Brain microvascular endothelial cell (primary cell): ENCODE measurements at places on chromosomes 3 and 15.

DNA sequence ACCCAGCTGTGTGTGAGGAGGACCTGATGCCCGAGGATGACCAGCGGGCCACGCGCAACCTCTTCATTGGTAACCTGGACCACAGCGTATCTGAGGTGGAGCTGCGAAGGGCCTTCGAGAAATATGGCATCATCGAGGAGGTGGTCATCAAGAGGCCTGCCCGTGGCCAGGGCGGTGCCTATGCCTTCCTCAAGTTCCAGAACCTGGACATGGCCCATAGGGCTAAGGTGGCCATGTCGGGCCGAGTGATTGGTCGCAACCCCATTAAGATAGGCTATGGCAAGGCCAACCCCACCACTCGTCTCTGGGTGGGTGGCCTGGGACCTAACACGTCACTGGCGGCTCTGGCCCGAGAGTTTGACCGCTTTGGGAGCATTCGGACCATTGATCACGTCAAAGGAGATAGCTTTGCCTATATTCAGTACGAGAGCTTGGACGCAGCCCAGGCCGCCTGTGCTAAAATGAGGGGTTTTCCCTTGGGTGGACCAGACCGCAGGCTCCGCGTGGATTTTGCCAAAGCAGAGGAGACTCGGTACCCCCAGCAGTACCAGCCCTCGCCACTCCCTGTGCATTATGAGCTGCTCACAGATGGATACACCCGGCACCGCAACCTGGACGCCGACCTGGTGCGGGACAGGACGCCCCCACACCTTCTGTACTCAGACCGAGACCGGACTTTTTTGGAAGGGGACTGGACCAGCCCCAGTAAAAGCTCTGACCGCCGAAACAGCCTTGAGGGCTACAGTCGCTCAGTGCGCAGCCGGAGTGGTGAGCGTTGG is 1.5 kb downstream of the RBM15B start:
- no peak for DNase-seq

DNA sequence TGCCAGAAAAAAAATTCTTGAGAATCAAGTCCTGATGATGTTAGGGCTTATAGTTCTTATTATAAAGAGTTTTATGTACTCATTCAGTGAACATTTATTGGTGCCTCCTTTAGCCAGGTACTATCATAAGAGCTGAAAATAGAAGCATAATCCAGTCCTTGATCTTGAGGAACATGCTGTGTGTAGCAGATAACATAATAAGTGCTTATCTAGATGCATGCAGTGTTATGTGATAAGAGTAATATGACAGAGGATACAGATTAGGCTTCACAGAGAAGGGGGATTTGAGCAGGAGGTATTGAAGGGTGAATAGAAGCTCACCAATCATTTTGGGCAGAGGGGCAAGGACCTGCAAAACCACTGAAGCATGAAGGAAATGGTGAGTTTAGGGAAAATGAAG is 1.1 kb downstream of the CCR2 start:
- DNase-seq = no peak

DNA sequence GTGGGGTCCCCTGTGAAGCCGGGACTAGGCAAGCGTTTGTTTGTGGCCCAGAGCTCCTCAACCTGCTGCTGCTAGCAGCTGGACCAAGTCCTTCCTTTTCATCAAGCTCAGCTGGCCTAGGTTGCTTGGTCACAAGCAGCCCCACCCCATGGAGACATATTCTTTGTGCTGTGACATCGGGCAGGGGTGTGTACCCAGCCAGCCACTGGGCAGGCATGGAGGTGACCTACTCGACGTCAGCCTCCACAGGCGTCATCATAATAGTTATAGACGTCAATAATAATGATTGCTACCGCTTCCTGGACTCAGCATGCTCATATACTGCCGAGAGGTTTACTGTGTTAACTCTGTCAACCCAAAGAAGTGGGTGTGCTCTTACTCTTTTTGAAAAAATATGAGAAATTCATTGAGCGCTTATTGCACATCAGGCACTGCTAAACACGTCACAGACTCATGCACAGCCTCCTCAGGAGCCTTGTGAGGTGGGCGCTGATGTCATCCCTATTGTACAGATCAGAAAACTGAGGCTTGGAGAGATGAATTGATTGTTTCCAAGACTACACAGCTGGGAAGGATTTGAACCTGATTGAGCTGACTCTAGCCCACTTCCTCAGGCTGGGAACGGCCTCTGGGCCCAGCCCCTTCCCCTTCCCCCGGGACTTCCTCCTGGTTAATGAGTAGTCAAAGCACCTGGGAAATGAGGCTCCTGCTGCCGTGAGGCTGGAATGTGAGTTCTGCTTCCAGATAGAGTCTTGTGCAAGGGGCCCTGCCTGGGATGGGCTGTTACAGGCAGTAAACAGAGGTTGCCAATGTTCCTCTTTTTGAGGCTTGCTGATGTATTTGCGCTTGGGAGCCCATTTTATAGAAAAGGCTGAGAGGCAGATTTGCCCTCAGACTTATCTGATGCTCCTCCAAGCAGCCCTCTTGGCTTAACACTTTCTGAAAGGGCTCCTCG is 16.2 kb downstream of the SLC6A6 start:
- no peak for DNase-seq

DNA sequence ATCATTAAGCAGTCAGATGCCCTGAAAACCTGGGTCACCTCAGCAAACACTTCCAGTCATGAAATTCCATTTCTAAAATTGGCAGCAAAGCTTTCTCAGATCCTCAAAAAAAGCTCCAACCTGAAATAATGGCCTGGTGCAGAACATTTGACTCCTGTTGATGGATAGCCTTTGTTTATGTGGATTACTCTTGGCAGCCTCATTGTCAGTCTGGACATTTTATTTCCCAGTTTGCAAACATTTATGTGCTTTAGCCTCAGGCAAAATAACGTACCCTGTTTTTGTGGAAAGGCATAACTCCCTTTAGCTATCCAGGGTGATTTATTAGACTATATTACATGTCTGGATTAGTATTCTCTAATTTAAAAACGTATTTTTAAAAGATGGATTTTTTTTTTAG is 53.9 kb downstream of the PXYLP1 start:
- DNase-seq = no peak

DNA sequence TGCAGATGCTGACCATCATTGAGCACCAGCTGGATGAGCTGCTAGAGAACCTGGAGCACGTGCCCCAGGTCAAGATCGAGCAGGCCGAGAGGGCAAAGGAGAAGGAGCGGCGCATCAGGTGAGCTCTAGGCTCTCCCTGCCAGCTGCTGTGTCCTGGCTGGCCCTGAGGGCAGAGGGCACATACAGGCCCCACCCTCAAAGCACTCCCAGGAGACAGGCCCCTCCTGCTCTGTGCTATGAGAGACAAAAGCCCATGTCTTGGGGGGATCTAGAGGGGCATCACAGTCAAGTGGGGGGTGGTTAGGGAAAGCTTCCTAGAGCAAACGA is 39.5 kb downstream of the CFAP100 start:
- DNase-seq = no peak

GRCh38 chr3:134590766-134591165 is 60.1 kb downstream of the KY start:
- DNase-seq = no peak

- no peak for DNase-seq
These were observed 2.7 kb downstream of the P3H2 start for GRCh38 chr3:190117981-190118380.

DNA sequence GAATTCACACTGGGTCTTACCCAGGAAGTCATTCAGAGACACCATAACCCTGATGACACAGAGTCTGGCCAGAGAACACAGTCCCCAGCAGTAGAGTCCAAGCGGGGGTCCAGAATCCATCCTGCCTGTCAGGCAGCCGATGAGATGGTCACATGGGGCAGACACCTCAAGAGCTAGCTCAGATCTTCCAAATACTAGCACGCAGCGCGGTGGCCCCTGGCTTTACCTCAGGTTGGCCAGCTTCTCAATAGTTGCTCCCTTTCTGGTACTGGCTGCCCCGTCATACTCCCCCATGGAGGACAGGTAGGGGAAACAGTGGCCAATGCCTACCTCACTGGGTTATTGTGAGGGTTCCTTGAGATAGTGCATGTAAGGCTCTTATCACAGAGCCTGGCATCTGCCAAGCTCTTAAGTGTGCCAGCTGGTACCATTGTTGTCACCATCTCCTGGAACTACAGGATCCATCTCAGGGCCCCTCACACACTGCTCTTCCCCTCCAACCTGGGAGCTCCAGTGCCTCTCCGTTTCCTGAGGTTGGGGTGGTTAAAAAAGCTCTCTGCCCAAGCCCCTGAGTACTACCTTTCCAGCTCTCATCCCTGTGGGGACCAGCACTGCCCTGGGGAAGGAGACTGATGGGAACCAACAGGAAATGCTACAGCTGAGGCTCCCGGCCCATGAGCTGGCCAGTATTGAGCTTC is 3.5 kb upstream of the SLC28A1 start:
- DNase-seq = no peak

- DNase-seq = no peak
These were observed 475.2 kb upstream of the EPHA3 start for GRCh38 chr3:88632226-88632625.

DNA sequence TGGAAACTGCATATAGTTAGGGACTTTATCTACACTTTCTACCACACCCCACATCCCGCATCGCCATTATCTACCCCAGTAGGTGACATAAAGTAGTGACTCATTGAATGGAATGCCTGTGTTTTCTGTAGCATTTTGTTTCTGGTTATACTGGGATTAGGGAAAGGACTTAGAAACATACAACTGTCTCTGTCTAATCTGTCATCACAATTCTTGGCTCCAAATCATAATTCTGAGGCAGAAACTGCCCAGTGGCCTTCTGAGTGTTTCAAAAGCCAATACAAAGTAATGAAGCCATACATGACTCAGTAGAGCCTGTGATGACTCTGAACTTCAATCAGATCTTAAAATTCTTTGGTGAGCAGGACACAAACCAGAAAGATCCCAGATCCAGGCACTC is 115.7 kb upstream of the CHRM5 start:
- DNase-seq = peak; percentile 82

GRCh38 chr3:150079029-150079739 is 108.5 kb upstream of the PFN2 start:
- peak; percentile 94 for DNase-seq

DNA sequence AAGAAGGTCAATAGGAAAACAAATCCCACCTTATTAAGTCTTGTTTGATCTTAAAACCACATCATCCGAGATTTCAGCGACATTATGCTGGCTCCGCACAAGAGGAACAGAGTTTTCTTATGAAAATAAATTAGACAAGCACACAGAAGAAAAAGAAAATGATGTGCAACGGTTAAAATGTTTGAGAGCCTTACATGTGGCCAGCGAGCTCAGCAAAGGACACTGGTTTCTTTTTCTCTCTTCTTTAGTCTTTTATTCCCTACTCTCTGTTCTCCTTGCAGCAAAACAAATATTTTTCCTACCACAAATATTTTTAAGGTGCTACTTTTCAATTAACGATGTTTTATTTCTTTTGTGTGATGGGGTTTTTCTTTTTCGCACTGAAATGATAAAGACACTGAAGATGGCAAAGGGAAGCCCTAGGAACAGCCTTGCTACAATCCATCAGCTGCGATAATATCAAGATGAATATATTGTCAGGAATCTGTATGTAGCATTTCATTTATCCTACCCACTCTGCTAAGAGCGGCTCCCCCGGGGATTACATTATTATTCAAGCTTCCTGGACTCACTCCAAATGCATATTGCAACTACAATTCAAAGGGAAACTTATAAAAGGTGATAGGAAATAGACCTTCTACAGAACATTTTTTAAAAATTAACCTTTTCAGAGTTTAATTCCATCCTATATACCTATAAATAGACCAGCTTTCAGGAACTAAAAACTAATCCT is 72.9 kb downstream of the ANXA2 start:
- no peak for DNase-seq

DNA sequence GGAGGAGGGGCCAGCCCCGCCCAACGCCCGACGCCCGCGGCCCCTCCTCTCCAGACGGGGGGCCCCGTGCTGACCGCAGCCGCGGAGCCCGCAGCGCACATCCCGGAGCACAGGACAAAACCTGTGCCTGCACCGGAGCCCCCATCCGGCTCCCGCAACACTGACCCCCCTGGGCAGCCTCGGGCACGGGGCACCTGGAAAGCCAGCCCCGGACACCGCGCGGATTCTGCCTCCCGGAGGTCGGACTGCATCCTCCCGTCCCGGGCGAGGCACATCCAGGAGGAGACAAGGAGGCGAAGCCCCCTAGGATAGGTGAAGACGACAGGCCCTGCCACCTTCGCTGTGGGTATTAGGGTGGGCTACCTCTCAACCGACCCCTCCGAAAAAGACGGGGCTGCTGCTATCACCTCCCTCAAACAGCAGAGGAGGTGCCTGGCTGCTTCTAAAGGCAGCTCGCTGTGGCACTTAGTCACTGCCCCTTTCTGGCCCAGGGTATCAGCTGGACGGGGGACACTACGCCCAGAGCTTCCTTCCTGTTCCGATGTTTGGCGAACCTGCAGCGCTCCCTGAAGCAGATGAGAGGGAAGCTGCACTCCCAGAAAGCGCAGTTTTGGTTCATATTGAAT is 10.6 kb downstream of the XXYLT1 start:
- DNase-seq = no peak

DNA sequence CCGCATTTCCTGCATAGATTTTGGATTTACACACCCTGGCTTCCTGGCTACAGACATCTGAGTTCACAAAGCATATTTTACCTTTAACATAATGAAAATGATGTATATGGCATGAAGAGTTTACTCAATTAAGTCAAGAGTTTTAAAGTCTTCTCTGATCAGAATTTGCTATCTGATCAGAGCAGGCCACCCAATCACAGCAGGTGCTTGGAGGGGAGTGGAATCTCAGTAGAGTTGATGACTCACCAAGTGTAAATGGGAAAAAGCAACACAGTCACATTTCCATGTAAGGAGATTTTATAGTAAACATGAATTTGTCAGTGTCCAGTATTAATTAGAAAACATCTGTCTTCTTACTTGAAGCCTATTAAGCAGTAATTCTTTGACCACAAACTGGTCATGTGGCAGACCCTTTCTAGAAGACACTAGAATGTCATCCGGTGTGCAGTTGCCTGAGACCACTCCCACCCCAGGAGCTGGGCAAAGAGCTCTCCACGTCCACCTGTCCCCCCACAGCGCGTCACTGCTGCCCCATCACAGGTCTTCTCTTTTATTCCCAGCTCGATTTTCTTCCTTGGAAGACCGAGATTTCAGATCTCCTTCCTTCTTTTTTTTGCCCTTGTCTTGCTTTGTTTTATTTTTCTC is 10.8 kb downstream of the MESD start:
- no peak for DNase-seq

- no peak for DNase-seq
These were observed 52.2 kb downstream of the EXOG start for GRCh38 chr3:38548154-38548931.
